ENCODE measurements at places on chromosomes 11 and 22.

DNA sequence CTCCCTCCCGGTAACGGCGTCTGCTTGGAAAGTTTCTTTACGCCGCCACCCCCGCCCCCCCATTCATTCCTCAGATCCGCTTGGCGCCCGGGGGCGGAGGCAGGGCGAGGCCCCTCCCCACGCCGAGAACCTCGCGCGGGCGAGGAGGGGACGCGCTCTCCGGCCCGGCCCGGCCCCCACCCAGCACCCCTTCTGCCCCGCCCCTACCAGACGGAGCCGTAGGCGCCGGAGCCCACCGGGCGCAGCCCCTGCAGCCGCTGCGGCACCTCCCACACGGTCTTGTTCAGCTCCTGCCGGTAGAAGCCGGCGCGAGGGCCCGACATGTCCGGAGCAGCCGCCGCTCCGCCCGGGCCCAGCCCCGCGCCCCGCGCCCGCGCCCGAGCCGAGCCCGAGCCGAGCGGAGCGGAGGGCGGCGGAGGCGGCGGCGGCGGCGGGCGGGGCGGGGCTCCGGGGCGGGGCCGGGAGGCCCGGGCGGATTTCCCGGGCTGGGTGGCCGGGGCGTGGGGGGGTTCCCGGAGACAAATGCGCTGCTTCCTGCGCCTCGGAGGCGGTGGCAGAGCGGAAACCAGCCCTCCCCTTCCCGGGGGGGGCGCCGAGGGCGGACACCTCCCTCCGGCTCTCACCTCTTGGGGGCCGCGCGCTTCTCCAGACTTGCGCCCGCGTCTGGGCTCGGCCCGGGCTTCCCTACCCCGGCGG is at the start of gene MAPK11:
MAPK11 (minus strand) TSS at position 411 of the 696 bp plus-strand sequence; CDS start at position 323, 88 bp downstream.
- DNase-seq, result no peak

DNA sequence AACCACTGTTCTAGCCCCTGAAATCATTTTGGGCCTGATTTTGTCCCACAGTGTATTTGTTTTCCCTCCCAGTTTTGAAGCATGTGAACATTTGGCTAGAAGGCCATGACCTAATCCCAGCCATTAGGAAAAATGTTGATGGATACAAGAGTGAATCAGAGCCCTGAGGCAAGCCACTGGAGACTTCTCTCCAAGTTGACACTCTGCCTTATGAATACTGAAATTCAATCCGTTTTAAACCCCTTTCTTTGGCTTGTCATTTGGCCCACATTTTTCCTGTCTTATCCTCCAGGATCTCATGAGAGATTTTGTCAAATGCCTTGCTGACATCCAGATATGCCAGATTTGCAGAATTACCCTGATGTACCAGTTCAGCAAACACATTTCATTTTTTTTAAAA is 158.8 kb downstream of the FAT3 start:
- no peak for DNase-seq

DNA sequence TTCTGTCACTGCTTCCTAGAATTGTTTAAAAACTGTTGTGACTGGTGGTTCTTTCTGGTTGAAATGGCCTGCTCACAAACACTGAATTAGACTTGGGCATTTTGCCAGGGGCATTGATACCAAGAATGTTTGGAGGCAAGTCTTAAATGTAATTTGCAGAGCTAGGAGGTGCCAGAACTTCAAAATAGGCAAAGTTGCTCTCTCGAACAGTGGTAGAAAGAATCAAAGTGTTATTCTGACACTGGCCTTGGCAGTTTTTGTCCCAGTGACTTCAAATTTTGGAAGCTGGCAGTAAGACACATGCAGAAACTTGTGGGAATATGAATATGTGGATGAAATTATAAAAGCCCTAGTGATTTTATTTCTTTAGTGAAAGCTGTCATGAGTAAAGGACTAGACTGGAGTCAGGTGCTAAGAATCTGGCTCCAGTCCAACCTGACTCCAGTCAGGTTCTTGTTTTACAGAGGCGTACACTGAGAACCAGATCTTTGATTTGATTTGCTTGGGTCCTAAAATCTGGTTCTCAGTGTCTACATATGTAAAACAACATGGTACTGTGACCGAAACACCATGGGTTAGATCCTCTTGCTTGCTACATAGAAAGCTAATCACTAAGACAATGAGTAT is 20.9 kb downstream of the SVIP start:
- no peak for DNase-seq

DNA sequence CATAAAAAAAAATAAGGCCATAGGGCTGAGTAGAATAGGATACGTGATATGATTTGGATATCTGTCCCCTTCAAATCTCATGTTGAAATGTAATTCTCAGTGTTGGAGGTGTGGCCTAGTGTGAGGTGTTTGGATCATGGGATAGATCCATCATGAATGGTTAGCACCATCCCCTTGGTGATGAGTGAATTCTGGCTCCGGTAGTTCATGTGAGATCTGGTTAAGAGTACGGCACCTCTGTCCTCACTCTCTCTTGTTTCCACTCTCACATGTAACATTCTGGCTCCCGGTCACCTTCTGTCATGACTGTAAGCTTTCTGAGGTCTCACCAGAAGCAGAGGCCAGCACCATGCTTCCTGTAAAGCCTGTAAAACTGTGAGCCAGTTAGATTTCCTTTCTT is 45.5 kb downstream of the RAB30 start:
- DNase-seq, result peak; percentile 14

DNA sequence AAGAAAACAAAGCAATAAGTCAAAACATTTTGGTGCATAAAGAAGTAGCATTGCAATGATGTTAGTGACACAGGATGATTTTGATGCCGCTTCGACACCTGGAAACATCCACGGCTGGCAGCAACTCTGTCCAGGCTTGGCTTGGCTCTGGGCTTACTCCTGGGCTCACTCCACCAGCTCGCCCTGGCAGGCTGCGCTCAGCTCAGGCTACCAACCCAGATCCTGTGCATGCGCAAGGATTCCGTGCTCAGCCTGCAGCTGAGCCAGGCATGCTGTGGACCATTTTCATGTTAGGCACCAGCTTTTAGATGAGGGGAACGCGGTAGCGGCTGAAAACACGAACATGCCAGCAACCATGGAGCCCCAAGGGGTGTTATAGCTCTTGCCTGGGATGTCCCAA is 66.0 kb downstream of the SLC25A17 start:
- no peak for DNase-seq

Data from gastrocnemius medialis (tissue), 4 donors.